ENCODE measurements at places on chromosomes 4 and X.

DNA sequence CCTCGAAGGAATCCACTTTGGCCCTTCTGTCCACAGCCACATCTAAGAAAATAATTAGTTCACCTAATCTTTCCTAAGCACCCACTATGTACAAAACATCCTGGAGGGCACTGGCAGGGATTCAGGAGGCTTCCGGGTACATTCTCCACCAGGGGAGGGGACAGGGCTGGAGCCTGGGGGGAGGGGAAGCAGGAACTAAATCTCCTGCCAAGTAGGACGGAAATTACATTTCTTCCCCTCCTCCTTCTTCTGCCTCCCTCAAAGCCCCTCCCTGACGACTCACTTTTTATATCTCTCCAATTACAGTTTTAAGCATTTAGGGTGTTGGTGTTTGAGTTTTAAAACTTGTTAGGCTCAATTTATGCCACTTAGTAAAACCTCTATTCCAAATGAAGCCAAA is 203.1 kb downstream of the BCOR start:
- DNase-seq, result no peak

- DNase-seq, result no peak
Observed at GRCh38 chrX:68139791-68140190, 293.5 kb downstream of the OPHN1 start.

DNA sequence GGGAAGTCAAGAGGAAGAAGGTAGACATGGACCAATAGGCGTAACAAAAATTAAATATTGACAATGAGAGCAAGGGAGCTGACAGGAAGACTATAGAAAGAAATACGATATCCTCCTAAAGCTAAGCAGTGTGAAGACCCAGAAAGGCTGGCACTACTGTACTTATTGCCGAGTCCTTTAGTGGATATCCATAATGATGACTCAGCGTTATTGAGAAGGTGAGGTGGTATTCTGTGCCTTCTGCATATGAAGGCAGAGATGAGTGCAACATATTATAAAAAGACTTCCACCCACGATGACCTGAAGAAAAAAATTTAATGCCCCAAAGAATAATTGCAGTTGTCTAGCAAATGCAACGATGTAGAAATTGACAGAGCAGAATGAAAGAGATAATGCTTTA is 13.0 kb upstream of the MCF2 start:
- no peak for DNase-seq

- no peak for DNase-seq
Observed at GRCh38 chr4:37503261-37503660, 182.9 kb downstream of the RELL1 start.

DNA sequence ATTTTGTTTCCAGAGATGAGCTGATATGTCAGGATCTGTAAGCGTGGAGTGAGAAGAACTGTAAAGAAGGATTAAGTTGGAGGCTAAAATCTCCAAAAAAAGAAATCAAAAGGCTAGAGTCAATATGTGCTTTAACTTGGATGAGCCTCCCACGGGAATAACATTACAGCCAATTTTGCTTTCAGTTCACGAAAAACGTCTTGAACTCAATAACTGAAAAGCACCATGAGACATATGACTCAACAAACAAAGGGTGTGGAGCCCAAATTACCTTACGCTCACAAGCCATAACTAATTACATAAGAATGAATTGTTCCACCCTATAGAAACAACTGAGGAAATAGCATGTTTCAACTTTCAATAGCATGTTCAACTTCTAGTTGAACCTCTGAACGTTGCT is 22.3 kb downstream of the TMPRSS11D start:
- no peak for DNase-seq

GRCh38 chrX:139287155-139287924 is 243.2 kb upstream of the F9 start:
- no peak for DNase-seq

DNA sequence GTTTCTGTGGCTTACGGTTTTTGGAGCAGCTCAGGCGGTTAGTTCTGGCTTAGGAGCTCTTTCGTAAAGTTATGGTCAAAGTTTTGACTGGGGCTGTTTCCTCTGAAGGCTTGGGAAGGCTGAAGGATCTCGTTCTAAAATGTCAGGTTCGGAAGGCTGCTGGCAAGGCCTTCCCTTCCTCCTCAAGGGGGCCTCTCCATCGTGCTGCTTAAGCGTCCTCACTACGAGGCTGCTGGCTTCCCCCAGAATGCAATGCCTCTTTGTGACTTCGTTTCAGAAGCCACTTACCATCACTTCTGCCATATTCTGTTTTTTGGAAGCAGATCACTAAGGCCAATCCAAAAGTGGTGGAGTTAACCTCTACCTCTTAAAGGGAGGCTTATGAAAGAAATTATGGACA is 1196.4 kb upstream of the TENM3 start:
- DNase-seq, result no peak

DNA sequence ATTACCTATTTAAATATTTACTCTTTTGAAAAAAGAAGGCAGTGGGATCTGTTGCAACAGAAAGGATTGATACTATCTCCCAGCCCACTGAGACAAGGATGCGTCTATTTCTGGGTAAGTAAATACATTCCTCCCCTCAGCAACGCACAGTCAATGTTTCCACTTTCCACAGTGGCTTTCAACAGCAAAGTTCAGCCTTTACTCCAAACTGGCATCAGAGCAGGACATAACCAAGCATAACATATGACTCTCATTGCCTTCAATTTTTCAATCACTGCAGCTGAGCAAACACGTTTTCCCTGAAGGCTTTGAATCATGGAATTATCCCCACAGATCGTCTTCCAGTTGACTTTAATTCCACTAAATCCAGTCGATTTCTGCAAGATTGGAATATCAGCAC is 160.3 kb upstream of the FRG1 start:
- DNase-seq, result no peak

GRCh38 chrX:39020051-39020669 is 218.9 kb downstream of the MID1IP1 start:
- no peak for DNase-seq

DNA sequence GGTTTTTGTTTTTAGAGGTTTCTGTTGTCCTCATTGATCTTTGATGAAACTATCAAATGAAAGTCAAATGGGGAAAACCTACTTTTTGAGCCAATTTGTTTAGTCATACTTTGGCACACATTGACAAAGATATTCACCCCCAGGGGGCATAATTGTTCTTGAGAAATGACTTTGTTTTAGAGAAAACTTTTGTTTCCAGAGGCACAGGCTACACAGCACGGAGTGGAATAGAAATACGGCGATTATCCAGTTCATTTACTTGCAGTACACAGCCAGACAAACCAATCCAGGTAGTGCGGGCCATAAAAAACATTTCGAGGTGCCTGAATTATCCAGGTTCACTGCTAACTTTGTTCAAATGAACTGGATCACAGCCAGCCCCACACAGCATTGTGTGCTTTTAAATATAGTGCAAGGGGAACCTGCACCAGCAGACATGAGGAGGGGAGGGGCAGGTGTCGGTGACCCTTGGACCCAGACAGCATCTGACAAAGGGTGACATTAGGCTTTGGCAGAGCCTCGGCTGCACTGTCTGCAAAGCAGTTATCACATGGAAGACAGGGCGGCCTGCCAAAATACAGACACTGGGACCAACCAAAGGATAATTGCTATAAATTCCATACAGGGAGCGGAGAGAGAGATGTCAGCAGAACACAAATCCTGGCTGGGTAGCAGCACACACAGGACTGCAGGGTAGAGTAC is 179.6 kb upstream of the NOCT start:
- DNase-seq, result no peak

- no peak for DNase-seq
Observed at GRCh38 chr4:153824501-153824900, 35.6 kb upstream of the SFRP2 start.

DNA sequence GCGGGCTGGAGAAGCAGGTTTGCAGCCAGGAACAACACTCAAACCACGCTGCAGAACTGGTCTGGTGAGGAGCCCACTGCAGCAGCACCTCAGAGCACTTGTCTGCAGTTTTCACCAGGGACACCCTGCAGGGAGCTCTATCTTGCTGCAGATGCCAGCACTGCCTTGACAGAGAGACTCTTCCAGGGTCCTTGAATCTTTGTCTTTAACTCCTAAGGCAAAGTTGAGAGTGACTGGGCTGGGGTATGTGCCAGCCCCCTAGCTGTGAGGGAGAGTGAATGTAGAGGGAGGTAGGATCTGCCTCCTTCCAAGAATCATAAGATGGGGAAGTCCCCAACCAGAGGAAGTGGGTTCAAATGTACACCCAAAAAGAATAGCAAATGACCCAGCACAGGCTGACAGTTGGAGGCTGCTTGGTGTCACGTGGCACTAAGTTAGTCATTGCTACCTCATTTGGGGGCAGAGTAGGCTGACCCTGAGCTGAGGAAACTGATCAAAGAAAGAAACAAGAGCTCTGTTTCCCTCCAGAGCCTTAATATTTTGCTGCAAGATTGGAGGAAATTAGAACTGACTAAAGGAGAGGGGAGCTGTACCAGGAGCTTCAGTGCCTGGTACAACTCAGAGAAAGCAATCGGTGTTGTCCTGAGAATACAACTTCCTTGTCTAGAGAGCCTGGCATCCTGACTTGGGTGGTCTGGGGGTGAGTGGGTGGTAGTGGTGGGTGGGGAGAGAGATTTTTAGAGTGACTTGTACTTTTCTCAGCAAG is 28.2 kb upstream of the HUWE1 start:
- DNase-seq, result no peak

DNA sequence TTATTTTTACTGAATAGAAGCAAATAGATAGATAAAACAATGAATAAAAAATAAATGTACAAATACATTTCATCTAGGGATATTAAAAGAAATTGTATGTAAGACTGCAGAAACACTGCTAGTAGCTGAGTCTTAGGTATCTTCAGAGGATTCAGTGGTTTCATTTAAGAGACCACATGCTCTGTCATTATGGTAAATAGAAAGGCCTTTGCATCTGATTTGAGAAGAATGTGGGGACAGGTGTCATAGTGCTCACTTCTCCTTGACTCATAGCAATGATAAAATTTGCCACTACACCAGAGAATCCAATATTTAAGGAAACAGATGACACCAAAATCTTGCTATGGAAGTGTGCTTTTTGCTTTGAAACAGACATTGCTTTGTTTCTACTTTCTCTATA is 59.8 kb upstream of the PPP1R2C start:
- DNase-seq, result peak; percentile 58

GRCh38 chr4:86156531-86156930 is 203.3 kb downstream of the MAPK10 start:
- no peak for DNase-seq

GRCh38 chr4:77734928-77735327 is 84.2 kb downstream of the CNOT6L start:
- DNase-seq, result no peak

- DNase-seq, result no peak
Observed at GRCh38 chr4:185282968-185283367, 73.6 kb downstream of the SNX25 start.

DNA sequence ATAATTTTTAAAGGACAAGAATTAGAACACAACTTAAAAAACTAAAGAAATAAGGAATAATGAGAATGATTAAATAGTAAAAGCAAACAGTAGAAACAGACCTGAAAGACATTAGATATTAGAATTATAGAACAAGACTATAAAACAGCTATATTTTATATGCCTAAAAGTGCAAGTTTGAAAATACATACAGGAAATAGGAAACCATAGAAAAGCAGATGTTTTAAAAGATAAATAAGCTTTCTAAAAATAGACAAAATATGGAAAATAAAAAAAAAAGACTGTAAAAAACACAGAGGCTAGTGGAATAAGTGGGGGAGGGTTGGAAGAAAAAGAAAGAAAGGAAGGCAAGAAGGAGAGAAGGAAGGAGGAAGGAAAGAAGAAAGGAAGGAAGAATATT is 407.3 kb downstream of the IDS start:
- DNase-seq, result no peak

DNA sequence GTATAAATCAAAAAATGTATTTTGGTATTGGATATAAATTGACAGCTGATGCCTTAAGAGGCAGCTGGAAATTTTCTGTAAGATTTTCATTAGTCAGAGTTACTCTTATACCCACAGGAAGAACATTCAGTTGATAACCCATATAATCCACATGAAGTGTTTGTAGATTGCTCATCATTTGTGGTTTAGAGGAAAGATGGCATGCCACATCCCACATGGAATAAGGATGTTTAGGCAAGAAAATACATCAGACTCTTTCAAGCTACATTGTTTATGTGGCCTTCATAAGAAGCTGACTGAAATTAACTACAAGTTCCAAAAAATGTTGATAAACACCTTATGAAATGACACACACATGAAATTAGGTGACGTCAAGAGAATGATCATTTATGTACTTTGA is 56.6 kb downstream of the AREG start:
- DNase-seq, result no peak

DNA sequence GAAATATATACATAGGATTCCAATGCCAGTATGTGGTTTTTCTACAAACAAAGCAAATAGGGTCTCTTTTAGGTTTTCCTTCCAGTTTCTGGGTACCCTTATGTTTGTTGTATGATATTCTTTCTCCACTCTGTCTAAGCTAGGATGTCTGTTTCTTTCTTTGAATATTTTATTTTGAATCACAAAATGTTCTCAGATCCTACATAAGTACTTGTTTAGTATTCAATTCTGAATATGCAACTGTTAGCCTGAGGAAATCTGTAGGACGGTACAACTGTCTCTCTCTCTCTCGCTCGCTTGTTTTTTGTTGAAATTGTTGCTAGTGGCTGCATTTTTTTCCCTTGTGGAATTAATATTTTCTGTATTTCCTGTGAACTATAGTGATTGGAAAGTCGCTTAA is 163.2 kb downstream of the CCSER1 start:
- DNase-seq, result no peak

GRCh38 chrX:15202454-15203177 is 67.3 kb downstream of the ASB9 start:
- no peak for DNase-seq
